Transverse colon (tissue), 4 donors: ENCODE measurements at places on chromosomes 11 and 22. TPM values are rescaled to one million over a fixed set of nuclear protein-coding genes. Genes with fewer than 3 reads are reported as not detected.

- no peak for DNase-seq
Measured at GRCh38 chr22:27262361-27262760, 539.2 kb downstream of the MN1 start.

GSTT2B gene
- not detected for total RNA-seq

DNA sequence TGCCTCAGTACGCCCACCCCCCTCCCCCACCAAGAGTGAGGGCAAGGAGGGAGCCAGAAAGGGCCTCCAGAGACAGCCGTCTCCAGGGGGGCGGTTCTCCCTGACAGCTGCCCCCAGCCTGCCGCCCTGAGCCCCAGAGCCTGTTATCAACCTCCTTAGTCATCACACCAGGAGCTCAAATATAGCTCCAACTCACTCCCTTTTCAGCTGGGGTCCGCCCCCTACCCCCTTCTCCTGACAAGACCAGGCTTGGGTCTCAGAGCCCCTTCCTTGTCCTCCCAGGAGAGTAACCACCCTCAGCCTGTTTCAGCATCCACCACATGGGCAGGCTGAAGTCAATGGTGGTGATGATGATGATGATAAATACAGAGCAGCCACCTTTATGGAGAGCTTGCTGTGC is 2.5 kb upstream of the INPP5J start:
- no peak for DNase-seq

- DNase-seq: no peak
Measured at GRCh38 chr11:86144846-86145245, 76.0 kb upstream of the PICALM start.

SMIM35 gene
- not detected for total RNA-seq

MAPK8IP1 gene
- 11.1 TPM for total RNA-seq

DNA sequence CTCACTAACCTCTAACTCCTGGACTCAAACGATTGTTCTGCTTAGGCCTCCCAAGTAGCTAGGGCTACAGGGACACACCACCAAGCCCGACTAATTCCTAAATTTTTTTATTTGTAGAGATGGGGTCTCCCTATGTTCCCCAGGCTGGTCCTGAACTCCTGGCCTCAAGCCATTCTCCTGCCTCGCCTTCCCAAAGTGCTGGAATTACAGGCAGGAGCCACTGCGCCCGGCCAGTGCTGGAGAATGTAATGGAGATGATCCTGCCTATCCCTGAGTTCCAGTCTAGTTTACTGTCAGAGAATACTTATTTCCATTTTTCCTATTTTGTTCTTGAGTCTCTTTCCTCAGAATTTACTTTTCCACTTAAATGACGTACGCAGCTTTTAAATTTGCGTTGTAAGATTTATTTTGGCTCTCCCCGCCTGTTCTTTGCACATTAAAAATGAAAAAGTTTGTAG is at the start of gene CHEK1:
Gene CHEK1, plus strand, starts transcription at position 408 of the 458 bp plus-strand sequence. CDS start 1,606 bp downstream, outside the sequence.
- peak; percentile 10 for DNase-seq

GRCh38 chr11:72812604-72812966 is 1.6 kb upstream of the ATG16L2 start:
- no peak for DNase-seq

DCHS1 gene
- total RNA-seq: 17.7 TPM

GRCh38 chr11:898540-899190 is 11.9 kb downstream of the CHID1 start:
- no peak for DNase-seq

- DNase-seq: peak; percentile 93
Measured at GRCh38 chr22:37643225-37643847, 3.9 kb downstream of the SH3BP1 start.

- DNase-seq: no peak
Measured at GRCh38 chr22:36814801-36815200, 2.0 kb downstream of the PVALB start.

ME3 gene
- 131 TPM for total RNA-seq

GRCh38 chr11:34707462-34707840 is 86.6 kb downstream of the EHF start:
- no peak for DNase-seq

DDTL gene
- total RNA-seq: not detected

LINC01488 gene
- total RNA-seq: not detected

- no peak for DNase-seq
Measured at GRCh38 chr22:46815896-46816731, 53.7 kb downstream of the TBC1D22A start.

DNA sequence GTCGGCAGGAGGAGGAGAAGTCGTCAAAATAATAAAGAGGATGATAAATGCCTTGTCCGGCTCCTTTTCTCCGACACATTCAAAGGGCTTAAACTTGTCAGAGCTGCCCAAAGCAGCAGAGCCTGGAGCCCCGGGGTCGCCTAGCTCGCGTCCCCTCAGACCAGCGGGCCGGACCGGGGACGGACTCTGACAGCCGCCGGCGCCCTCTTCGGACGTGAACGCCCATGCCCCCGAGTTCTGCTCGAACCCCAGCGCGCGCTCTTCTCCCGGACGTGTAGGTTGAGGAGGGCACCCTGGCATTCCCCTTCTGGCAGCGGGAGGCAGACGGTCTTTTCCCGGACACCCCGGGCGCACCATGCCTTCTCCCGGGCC is 999 bp downstream of the FGF3 start:
- DNase-seq: no peak

DNA sequence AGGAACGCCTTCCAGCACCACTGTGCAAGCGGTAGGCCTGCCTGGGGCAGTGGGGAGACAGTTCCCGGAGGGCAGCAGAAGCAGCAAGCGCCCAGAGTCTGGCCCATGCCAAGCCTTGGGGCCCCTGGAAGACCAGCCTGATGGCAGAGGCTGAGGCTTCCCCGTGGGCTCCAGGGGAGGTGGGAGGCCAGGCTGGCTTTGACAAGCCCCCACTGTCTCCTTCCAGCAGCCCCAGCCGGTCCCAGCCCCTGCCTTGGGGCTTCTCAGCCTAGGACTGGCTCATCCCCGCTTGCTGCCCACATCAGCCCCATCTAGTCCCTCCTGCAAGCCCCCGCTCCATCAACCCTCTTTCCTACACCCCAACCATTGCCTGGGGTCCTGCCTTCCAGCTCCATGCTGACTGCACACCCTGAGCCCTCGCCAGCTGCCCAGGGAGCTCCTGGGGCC is 46.7 kb downstream of the IGF2 start:
- no peak for DNase-seq

GRCh38 chr22:48528221-48528915 is 1299.3 kb downstream of the BRD1 start:
- DNase-seq: no peak

DNA sequence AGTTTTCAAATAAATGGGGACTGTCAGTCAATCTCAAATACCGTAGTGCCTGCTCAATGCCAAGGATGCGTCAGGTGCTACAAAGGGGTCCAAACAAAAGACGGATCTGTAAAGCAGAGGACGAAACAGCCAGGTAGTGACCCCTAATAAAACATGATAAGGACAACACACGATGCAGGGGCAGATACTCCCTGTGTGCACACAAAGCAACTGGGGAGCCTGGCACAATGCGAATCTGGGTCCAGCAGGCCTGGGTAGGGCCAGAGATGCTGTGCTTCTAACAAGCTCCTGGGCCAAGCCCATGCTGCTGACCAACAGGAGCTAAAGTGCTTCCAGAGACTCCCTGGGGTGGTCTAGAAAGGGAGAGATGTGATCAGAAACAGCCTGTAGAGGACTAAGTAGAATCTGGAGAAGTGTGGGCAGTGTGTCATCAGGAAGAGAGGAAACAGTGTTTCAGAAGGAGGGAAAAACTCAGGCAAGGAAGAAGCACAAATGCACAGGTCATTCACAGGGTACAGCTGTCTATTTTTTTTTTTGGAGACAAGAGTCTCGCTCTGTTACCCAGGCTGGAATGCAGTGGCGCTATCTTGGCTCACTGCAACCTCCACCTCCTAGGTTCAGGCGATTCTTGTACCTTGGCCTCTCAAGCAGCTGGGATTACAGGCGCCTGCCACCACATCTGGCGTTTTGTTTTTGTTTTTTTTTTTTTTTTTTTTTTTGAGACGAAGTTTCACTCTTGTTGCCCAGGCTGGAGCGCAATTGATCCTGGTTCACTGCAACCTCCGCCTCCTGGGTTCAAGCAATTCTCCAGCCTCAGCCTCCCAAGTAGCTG is 74.5 kb downstream of the MICAL3 start:
- DNase-seq: no peak

SCUBE1 gene
- total RNA-seq: 6.4 TPM

DNA sequence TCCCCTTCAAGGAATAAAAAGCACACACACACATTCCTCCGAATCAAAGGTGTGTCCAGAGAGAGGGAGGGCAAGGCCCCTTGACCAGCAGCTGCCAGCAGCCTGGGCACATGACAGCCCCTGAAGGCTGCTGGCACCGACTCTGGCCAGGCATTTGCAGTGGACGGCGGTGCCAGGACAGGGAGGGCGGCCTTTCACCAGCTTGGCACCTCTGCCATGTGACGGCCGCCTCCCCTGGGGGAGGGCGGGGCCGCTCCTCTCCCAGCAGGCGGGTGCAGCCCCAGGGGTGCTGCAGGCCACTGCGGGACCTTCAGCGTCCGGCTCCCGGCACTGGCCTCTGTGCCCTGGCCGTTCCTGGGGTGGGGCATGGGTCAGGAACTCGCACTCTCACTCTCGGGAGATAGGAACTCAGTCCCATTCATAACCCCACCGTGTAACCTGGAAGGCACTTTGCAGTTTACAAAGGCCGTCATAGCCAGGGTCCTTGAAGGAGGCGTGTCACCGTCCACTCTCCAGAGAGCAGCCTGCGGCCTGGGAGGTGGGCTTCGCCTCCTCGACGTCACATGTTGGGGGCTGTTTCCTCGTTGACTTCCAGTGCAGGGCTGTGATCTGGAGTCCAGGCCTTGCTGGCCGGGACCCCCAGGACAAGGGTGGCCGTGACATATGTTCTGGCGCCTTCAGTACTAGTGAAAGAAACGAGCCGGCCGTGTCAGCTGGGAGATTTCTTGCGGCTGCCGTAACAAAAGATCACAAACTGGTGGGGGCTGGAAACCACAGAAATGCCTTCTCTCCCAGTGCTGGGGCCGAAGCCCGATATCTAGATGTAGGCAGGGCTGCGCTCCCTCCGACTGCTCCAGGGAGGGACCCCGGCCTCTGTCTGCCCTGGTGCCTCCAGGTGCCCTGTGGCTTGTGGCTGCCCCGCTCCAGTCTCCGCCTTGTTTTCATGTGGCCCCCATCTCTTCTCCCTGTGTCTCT is 39.9 kb upstream of the SMIM38 start:
- DNase-seq: peak; percentile 43

- DNase-seq: no peak
Measured at GRCh38 chr11:65100674-65101350, 4.8 kb downstream of the VPS51 start.

DNA sequence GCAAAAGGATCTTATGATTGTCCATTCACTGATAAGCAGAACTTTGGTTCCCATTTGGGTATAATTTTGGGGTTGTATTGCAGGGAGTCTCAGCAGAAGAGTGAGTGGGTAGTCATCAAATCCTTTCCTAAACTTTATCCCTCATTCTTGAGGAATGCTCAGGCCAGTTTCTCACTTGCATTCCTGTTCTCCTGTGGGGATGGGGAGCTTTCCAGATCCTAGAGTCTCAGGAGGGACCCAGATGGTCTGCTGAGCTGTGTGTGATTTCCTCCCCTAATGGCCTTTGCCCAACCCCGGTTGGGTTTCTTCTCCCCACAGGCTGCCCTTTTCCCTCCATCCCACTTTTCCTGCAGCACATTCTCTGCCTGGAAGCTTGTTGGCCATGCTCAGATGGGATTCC is 79.9 kb downstream of the MIAT start:
- DNase-seq: no peak

EXPH5 gene
- 26.4 TPM for total RNA-seq

DNA sequence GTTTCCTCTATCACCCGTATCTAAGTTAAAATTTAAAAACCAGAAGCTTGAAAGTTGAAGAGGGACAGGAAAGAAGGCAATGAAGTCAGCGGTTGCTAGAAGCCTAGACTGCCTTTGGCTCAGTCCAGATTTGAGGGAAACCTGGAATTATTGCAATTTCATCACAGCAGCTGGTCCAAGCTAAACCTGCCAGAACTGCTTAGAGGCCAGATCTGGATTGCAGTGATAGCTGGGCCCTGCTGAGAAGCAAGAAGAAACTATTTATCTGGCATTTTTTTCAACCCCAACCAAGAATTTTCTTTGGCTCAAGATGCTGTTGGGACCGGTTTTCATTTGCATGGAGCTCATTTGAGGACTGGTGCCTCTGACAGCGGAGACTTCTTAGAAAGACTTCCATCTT is 121.5 kb upstream of the TEAD1 start:
- DNase-seq: peak; percentile 36

DNA sequence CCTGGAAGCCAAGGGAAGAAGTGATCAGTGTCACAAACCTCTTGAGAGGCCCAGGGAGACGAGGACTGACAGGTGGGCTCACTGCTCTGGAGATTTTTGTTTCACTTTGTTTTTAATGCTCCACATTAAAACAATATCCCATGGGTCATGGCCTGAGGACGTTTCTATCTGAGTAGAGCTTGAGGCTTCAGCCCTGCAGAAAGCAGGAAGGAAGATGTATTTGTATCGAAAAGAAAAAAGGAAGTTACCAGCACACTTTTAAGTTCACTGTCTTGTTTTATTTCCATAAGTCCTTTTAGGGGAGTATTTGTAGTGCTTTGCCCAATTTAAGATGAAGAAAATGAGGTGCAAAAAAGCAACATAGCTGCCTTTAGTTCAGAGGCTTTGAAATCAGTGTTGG is 191.1 kb downstream of the GRIK4 start:
- DNase-seq: no peak

- no peak for DNase-seq
Measured at GRCh38 chr11:28209906-28210305, 101.7 kb downstream of the METTL15 start.

- DNase-seq: no peak
Measured at GRCh38 chr11:34727228-34727737, 106.4 kb downstream of the EHF start.

- DNase-seq: no peak
Measured at GRCh38 chr11:133249065-133249464, 283.2 kb downstream of the OPCML start.

DNA sequence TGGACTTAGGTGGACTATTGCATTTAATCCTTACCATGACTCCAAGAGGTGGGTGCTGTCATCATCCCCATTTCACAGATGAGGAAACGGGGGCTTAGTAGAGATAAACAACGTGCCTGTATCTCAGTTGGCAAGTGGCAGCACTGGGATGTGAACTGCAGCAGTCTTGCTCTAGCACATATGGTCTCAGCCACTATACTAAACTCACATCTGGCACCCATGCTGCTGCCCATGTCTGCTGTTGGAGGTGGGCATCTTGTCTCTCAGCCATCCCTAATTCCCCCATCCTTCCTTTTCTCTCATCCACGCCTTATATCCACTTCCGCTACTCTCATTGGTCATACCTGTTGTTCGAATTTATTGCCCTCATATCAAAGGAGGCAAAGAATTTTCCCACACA is 3.8 kb downstream of the PRG3 start:
- no peak for DNase-seq

- DNase-seq: peak; percentile 77
Measured at GRCh38 chr11:59756845-59757244, 1.7 kb downstream of the STX3 start.

- no peak for DNase-seq
Measured at GRCh38 chr11:62487738-62488551, 58.7 kb downstream of the AHNAK start.

GRCh38 chr11:101917226-101917625 is 904 bp upstream of the ANGPTL5 start:
- no peak for DNase-seq

DRD4 gene
- not detected for total RNA-seq
